ENCODE measurements at places on chromosomes 3 and 15.
A peak's percentile ranks its signal among the peaks of the same experiment; 100 is the strongest.

- no peak for DNase-seq
Observed at GRCh38 chr3:90091549-90091948, 984.1 kb downstream of the EPHA3 start.

GRCh38 chr3:42880601-42881451 lies 5.1 kb upstream of the CYP8B1 start:
- DNase-seq = peak; percentile 86

DNA sequence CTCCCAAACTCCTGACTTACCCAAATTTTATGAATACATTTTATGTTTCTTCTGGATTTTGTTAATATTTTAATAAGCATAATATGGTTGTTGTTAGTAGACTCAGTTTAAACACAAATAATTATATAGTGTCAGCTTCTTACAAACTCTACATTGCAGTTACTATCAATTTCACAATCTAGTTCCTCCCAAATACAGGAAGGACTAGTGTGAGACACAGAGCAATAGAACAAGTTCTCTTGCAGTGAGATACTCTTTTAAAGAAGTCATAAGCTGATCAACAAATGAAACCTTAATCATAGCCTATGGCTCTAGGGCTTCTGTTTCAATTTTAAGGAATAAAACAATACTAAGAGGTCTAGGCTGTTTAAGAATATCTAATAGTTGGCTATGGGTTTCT lies 86.1 kb downstream of the SAMMSON start:
- DNase-seq = no peak

DNA sequence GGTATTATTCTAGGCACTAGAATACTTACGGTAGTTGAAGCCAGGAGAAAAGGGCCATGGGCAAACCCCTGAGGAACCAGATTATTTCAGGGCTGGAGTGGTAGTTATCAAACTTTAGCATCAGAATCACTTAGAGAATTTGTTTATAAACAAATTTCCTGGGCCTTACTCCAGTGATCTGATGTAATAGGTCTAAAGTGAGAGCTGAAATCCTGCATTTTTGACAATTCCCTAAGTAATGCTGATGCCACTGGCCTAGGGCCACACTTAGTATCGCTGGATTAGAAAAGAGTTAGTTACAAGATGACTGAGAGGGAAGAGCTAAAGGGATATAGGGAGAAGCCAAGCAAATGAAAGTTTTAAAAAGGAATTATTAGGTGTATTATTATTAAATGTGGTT lies 412.5 kb upstream of the THRB start:
- no peak for DNase-seq

GRCh38 chr3:59784164-59784563 lies 734.3 kb upstream of the CFAP20DC start:
- DNase-seq = no peak

DNA sequence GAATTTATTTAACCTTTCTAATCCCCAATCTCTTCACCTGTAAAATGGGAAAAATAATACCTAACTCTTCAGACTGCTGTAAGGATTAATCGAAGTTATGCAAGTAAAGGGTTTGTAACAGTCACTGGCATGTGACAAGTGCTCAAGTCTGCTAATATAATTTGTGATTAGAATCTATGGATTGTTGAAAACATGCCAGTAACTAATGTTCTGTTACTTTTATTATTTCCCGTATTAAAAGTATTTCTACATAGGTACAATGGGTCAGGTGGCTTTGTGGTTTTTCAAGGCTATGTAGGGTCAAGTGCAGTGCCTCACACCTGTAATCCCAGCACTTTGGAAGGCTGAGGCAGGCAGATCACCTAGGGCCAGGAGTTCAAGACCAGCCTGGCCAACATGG lies 29.4 kb downstream of the ULK4 start:
- no peak for DNase-seq

- no peak for DNase-seq
Observed at GRCh38 chr3:43957553-43957952, 266.8 kb downstream of the ABHD5 start.

DNA sequence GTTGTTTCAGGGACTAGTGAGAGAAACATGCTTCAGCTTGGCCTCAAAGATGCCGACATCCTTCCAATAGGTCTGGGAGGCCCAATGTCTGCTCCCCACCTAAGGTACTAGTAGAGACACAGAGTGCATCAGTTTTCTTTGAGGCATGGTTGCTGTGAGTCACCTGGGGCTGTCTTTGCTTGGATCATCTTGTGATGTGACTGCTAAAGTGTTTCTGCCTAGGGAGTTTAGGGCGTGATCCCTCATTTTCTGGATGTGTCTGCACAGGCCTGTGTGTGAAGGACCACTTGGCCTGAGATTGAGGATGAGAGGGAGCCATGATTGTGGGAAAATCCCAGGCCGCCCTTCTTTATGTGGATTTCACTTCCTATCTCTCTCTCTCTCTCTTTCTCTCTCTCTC lies 4.8 kb downstream of the GASK1A start:
- no peak for DNase-seq

- DNase-seq = no peak
Observed at GRCh38 chr15:101481381-101481705, 8.2 kb downstream of the PCSK6 start.

- no peak for DNase-seq
Observed at GRCh38 chr3:36992806-36993325, at the start of gene EPM2AIP1. EPM2AIP1 (minus strand) TSS chr3:36993131; CDS start chr3:36993077, 54 bp downstream.

DNA sequence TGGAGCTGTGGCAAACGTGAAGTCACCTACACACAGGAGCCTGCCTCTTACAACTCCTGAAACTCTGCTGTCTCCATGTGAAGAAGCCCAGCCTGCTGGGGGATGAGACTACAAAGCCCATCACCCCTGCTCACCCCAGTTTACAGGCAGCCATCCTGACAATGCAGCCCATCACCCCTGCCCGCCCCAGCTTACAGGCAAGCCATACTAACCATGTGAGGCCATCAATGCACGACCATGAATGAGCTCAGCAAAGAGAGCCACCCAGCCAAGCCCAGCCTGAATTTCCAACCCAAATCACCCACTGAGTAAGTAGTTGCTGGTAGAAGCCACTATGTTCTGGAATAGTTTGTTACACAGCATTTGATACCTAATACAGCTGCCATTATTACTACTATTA lies 185.4 kb upstream of the NSMCE3 start:
- DNase-seq = no peak

DNA sequence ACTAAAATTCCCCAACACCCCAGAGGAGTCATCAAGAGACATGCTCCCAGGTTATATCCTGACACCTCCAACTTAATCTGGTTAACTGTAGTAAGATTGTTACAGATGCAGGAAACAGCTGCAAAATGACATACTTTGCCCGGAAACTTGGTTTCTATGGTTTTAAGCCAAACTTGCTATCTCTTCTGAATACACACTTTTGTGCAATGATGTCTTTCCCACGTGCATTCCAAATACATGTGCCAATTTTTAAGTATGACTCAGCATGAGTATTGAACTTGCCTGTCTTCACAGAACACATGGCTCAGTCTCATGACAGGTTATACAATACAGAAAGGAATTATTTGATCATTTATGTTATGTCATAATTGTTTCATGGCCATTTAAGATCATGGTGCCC lies 207.0 kb upstream of the DCBLD2 start:
- DNase-seq = no peak

All from stimulated activated CD4-positive, alpha-beta T cell treated with anti-CD3 and anti-CD28 coated beads, Interleukin-2, amount 100 ng/mL, for 24 hours (primary cell).